ENCODE measurements at places on chromosomes 3 and 15.

DNA sequence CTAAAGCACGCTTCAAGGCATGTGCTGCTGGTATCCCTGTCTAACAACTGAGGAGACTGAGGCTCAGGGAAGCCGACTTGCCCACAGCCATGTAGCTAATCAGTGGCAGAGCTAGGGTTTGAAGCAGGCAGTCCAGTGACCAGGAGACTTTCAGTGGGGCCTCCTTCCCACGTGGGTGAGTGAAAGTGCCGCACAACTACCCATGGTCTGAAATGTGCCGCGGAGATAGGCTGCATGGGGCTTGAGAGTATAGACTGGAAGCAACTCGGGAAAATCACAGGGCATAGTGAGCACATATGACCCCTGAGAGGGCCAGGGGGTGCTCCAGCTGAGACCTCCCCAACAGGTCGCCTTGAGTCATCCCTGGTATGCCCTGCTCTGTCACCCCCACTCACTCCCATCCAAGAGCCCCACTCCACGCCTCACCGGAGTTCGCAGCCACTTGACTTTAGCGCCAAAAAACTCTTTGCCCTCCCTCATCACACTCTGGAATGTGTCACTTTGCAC lies 19.1 kb downstream of the FAM174B start:
- no peak for DNase-seq

DNA sequence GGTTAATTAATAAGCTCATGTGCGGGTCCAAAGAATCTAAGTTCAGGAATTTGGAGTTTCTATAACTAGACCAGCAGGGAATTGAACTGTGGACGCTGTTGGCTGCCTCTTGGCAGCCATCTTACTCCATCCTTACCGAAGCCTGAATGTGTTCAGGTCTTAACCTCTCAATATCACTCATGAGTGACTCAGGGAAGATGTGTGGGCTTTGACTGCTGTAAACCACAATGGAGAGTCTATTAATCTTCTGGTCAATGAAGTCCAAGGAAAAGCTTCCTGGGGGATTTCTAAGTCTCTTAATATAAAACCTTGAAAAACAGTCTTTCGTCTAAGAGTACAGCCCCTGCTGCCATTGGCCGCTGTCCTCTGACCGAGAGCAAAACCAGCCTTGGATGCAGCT lies 46.7 kb upstream of the OXTR start:
- no peak for DNase-seq

DNA sequence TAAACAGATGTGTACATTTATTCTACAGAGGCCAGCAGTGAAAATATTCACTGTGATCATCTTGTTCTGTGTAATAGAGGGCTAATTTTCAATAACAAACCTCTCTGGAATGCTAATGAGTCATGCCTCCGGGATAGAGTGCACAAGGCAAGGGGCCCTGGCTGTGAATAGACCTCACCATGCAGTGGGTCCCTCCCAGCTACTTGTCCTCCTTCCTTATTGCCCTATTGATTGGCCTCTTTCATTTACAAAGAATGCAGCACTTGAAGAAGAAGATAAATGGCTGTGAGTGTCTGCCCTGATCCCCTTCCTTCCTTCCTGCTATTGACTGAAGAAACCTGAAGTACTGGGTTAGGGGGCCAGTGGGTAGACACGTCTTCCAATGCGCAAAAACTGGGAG lies 436.3 kb downstream of the WDR72 start:
- DNase-seq = no peak

DNA sequence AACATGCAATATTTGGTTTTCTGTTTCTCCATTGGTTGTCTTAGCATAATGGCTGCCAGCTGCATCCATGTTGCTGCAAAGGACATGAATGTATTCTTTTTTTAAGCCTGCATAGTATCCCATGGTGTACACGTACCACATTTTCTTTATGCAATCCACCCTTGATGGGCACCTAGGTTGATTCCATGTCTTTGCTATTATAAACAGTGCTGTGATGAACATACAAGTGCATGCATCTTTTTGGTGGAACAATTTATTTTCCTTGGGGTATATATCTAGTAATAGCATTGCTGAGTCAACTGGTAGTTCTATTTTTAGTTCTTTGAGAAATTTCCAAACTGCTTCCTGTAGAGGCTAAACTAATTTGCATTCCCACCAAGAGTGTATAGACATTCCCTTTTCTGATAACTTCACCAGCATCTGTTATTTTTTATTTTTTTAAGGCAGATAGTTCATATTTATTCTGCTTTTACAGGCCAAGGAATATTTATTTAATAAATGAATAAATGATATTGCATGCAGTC lies 62.4 kb upstream of the NPHP3 start:
- DNase-seq = no peak

DNA sequence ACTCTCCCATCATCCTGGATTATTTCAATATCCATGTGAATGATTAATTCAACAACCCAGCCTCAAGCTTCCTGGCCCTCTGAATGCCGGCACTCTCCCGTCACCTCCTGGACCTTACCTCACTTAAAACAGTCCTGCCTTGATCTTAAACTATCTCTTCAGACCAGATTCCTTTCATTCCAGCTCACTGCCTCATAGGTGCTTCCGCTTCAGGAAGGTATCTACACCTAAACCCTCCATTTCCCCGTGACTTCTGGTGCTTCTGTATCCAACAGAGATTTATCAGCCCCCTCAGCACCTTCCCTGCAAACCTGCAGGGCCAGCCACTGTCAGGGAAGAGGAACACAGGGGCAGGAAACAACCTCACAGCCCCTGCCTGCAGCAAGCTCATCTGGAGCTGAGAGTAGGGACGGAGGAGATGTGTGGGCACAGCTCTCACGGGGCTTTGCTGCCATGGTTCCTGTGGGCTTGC lies 98.9 kb upstream of the TJP1 start:
- DNase-seq = no peak

GRCh38 chr3:183360971-183361624 lies 67.3 kb downstream of the MCF2L2 start:
- no peak for DNase-seq

- DNase-seq = no peak
Measured at GRCh38 chr3:133986311-133986710, 43.4 kb downstream of the SLCO2A1 start.

DNA sequence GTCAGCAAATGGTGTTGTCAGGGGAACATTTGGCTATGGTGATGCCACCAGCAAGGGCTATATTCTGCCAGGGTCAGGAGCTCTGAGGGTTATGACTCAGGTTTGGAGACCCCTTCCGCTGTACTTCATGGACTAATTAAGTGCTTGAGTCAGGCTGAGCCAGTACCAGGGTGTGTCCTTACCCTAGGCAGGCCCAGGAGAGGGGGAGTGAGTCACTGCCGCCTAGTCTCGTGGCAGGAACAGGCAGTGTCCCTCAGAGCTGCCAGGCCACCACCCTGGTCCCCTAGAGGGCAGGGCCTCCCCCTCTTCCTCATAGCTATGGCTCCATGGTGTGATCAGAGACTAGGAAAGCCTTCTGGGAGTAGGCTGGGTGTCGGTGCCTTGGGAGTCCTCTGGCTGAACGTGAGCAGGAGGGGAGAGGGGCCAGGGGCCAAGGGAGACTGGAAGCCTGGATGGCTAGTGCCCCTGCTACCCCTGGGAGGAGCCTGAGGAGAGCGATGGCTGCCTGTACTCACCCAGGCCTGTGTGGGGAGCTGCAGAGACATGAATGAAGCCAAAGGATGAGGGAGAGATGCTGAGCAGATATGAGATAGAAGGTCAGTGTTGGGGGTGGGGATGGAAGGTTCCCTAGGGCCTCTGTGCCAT lies 10.6 kb downstream of the MAPKAPK3 start:
- DNase-seq = no peak

DNA sequence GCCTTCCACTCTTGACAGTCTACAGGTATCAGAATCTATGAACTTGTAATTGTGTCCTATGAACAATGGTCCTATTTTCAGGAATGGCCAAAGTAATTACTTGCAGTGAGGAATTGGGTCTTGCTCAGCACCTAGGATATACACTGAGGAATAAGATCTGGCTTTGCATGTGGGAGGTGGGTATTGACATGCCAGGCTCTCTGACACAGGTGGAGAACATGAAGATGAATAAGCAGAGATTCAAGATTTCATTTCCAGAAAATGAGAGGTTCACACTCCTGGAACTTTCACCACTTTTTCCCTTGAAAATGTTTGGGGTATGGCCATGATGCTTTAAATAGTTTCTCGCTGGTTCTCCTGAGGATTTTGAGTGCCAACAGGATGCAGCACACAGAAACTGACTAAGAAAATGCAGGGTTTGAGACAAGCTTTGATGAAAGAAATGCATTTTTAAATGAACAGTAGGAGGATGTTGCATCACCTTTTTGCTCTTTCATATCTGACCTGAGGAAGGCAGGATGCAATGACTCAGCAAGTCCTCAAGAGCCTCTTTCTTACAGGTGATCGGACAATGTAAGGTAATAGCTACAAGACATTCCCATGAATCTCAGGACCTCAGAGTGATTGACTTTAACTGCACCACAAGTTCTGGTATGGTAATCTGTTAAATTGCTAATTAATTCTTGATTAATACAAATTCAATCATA lies 3.7 kb downstream of the HRG start:
- DNase-seq = no peak

GRCh38 chr15:76386178-76386577 lies 49.6 kb downstream of the ISL2 start:
- DNase-seq = no peak

- DNase-seq = no peak
Measured at GRCh38 chr3:157574531-157574930, 71.3 kb upstream of the VEPH1 start.

DNA sequence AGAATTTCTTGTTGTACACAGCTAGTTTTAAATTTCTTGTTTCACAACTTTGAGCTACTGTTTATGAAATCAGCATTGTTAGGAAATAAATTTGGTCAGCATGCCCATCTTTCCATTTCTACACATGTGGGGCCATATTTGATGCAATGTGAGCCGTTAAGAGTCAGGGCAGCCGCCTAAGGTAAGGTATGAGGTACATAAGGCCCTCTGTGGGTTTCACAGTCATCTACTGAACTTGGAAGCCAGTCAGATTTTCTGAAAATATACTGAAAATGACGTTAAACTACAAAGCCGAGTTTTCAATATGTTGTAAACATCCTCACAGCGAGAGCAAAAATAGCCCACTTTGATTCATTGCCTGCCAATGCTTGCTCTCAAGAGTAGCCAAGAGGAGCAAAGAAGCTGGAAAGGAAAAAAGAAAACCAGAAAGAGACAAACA lies 94.7 kb upstream of the PDZRN3 start:
- DNase-seq = no peak

DNA sequence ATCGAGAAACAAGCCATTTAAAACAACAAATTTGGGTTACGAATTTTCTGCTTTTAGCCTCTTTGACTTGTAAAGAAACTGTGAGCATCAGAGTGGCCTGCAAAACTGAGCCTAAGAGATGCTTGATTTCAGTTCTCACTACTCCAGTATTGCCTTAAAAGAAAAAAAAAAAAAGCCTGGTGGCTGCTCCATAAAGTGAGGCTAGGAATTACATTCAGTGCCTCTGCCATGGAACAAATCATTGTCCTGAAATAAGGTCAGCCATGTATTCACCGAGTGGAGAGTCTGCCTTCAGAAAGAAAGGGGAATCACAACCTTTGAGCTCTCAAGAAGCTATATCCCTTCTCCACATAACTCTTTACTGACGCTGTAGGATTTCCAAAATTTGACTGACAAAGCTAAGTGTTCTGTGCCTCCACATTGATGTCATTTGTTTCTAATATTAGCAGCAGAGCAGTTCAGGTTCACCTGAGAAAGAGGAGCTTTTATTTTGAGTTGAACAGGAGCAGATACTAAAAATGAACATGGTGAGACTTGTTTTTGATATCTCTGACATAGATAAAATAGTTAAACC lies 137.3 kb downstream of the SSR3 start:
- no peak for DNase-seq

- DNase-seq = no peak
Measured at GRCh38 chr3:37861620-37862041, at the start of gene CTDSPL. Gene CTDSPL, plus strand, starts transcription at chr3:37861880. Its CDS starts 320 bp downstream, at chr3:37862200.

DNA sequence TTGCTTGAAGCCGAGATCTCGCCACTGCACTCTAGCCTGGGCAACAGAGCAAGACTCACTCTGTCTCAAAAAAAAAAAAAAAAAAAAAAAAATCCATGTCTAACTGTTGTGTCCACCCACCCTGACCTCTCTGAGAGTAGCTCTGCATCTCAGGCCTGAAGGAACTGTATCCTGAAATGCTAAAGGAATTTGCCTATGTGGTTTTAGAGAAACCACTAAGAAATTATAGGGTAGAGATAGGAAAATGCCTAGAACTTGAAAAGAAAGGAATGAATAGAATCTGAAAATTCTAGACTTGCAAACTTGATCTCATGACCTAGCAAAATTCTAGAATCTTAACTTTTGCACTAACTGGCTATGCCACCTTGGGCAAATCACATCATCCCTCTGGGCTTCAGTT lies 217.5 kb upstream of the ROPN1 start:
- peak; percentile 3 for DNase-seq

DNA sequence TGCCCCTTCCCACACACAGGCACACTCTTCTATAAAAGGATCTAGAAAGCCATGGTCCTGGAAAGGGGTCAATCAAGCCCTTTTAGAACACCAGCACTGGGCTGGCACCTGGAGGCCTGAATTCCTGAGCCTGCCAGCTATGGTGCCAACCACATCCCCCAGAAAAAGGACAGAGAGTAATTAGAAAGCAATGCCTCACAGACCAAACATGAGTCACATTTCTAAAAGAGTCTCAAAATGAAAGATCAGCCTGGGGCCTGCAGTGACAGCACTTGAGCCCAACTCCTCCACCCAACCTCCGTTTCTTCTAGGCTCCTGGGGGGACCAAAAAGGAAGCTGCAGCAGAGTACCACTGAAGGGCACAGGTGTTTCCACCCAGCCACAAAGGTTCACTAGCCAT lies 14.1 kb downstream of the MYLK start:
- no peak for DNase-seq

GRCh38 chr3:111338059-111338698 lies 203.8 kb upstream of the CD96 start:
- peak; percentile 42 for DNase-seq

- DNase-seq = no peak
Measured at GRCh38 chr3:156037356-156037755, 83.0 kb upstream of the KCNAB1 start.

- no peak for DNase-seq
Measured at GRCh38 chr3:494190-494589, 297.6 kb downstream of the CHL1 start.

DNA sequence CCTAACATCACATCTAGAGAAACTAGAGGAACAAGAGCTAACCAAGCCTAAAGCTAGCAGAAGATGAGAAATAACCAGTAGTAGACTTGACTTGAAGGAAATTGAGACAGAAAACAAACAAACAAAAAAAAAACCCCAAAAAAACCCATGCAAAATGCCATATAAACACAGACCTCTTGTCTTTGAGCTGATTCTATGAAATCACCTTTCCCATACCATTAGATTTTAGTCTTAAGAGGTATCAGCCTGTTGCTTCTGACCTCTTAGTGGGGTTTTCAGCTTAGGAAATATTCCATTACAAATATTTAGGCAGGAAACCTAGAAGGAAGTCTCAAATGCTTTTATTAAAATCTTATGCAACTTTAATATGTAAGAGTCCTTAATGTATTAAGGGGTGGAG lies 23.9 kb upstream of the ST3GAL6 start:
- no peak for DNase-seq

DNA sequence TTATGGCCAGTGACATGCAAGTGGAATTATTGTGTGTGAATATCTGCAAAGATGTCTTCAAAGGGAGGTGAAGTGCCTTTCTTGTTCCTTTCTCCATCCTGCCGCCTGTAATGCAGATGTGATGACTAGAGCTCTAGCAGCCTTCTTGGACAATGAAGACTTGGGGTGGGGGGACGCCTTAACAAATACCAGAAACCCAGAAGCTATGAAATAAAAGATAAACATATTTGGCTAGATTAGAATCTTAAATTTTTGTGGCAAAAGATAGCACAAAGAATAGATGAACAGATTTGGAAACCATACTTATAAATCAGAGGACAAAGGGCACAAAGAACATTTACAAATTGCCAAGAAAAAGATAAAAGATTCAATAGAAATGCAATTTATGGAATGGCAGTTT lies 56.1 kb downstream of the AMOTL2 start:
- no peak for DNase-seq
